ENCODE measurements at places on chromosomes 11 and 22.

- no peak for DNase-seq
Observed at GRCh38 chr22:29998627-29999384, 81.5 kb upstream of the HORMAD2 start.

DNA sequence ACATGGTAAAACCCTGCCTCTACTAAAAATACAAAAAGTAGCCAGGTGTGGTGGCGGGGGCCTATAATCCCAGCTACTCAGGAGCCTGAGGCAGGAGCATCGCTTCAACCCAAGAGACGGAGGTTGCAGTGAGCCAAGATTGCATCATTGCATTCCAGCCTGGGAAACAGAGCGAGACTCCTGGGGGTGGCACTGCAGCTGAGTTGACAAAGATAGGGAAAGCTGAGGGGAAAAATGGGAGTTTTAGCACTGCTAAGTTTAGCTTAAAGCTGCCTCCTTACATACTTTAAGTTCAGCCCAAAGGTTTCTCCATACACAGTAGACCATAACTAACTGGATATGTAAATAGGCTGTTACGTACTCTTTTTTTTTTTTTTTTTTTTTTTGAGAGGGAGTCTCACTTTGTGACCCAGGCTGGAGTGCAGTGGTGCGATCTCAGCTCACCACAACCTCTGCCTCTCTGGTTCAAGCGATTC lies 9.0 kb upstream of the USP28 start:
- no peak for DNase-seq

GRCh38 chr11:79066456-79067351 lies 374.1 kb downstream of the TENM4 start:
- no peak for DNase-seq

DNA sequence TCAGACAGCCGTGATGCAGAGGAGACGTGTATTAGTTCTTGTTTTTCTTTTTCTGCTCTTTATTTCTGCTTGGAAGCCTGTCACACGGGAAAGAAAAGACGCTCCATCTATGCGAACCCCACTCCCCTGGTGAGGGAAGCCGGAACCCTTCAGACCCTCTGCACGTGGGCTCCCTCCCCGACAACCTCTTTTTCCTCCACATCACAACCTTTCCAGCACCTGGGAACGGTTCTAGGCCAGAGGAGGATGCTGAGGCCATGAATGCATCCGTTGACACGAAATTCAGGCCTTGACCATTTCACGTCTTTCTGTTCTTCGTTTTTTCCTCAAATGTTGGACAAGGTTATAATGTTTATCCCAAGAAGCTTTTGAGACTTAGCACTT lies 85.3 kb upstream of the WNT7B start:
- no peak for DNase-seq

GRCh38 chr22:23179381-23180299 lies 669 bp upstream of the BCR start:
- DNase-seq = peak; percentile 70

DNA sequence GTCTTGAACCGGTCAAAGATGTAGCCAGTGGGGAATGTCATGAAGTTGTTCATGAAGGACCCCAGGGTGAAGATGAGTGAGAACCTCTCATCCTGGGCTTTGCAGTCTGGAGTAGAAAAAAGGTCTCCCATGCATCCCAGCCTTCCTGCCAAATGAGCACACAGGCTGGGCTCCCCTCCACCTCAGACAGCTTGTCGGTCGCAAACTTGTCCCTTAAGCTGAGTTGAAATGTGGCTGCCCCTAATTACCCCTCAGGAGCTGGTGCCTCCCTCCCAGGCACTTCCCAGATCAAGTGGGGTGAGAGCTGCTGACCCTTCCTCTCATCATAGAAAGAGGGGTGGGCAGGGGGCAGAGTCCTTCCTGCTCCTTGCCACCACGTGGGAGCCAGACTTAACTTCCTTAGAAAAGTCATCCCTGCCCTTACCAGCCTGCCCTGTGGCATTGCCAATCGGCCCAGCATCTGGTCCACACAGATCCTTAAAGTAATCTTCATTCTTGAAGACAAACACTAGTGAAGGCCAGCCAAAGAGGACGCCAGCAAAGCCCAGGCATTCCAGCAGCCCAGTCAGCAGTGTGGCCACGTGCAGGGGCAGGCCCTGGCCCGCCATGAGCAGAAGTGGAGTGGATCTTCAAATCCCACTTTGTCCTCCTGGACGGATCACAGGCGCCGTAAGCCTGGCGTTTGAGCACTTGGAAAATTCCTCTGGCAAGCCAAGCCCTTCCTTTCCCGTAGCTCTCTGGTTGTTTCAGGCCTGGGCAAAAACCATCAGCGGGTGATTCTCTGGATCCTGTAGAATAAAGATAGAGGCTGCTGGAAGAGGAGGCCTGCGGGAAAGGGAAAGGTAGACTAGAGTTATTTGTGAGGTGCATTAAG lies 1.1 kb downstream of the SLC43A3 start:
- no peak for DNase-seq

GRCh38 chr11:106271686-106272085 lies 194.2 kb downstream of the AASDHPPT start:
- DNase-seq = no peak

DNA sequence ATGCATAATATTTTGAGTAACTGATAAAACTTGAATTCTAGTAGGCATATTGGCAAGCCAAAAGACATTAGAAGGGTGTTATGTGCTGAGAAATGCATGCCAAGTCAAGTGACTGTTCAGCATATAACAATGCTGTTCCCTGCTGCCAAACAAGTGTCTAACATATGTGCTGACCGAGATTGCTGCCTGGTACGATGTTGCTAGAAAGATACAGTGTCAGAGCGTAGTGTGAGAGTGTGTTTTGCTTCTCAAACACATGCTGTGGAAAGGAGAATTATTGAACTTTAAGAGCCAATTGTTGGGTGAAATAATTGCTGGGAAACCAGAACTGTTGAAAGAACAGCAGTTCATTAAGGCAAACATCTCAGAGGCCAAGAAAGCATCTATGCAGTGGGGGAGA lies 71.3 kb upstream of the GRIA4 start:
- DNase-seq = no peak

- no peak for DNase-seq
Observed at GRCh38 chr11:111305162-111305802, 6.9 kb downstream of the POU2AF3 start.

DNA sequence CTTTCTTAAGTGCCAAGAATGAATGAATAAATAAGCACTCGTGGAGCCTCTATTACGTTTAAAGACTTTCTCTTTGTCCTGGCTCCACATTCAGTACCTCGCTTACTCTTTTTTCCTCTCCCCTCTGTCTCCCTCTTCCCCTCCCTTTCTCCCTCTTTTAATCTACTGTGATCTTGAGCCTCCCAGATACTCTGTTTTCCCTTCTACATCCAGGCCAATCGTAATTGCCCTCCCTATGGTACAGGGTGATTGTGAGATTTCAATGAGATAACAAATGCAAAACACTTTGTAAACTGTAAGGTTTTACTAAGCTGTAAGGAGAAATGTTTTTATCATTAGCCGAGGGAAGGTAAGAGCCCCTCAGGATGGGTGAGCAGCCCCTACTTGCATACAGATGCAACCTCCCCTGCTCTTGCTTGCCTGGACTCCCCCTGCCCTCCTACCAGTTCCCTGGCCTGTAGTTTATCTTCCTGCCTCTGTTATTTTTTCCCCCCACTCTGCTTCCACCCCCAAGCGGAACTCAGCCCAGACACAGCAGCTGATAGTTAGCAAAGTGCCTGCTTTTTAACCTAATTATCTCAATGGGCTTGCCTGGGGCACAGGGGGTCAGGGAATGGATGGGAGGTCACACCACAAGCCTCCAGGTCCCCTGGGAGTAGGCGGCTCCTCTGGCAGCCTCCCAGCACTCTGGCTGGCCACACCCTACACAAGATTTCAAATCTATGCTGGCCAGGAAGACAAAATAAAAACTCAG lies 76.9 kb upstream of the CADM1 start:
- DNase-seq = peak; percentile 28

DNA sequence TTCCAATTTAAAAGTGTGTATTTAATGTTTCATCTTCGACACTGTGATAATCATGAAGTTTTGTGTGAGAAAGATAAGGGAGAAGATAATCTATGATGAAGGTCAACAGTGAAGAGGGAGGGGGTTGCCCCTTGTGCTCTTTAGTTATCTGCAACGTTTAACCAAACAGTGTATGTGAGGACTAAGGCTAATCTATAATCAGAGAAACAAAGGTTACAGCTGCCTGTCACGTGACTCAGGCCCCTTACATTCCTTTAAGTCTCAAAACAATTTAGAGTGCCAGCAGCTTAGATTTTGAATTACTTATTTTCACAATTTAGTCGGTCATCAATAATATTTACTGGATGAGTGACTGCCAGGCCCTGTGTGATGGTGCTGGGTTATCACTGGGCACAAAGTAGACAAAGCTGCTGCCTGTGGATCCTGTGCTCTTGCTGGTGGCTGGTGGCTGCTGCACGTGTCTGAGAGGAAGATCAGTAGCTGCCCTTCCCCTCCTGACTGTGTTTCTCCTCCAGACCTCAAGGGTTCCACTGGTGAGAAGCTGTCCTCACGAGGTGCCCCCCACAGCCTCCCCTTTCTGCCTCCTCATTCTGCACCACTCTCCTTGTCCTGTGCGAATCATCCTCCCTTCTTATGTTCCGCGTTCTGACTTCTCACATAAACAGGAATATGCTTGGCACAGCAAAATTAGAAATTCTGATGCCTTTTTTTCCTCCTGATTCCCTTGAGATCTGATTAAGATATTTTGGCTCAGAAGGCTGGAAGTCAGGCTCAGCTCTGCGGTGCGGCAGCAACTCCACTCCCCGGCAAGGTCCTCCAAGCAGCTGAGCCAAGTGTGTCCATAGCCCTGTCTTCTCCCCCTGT lies 331.1 kb upstream of the B3GAT1 start:
- DNase-seq = peak; percentile 47

- no peak for DNase-seq
Observed at GRCh38 chr22:50261615-50262459, at the start of gene MAPK12. MAPK12 (minus strand) TSS chr22:50261683; CDS start chr22:50261509, 174 bp downstream.

GRCh38 chr22:50436015-50436830 lies 38.6 kb downstream of the SBF1 start:
- DNase-seq = no peak

DNA sequence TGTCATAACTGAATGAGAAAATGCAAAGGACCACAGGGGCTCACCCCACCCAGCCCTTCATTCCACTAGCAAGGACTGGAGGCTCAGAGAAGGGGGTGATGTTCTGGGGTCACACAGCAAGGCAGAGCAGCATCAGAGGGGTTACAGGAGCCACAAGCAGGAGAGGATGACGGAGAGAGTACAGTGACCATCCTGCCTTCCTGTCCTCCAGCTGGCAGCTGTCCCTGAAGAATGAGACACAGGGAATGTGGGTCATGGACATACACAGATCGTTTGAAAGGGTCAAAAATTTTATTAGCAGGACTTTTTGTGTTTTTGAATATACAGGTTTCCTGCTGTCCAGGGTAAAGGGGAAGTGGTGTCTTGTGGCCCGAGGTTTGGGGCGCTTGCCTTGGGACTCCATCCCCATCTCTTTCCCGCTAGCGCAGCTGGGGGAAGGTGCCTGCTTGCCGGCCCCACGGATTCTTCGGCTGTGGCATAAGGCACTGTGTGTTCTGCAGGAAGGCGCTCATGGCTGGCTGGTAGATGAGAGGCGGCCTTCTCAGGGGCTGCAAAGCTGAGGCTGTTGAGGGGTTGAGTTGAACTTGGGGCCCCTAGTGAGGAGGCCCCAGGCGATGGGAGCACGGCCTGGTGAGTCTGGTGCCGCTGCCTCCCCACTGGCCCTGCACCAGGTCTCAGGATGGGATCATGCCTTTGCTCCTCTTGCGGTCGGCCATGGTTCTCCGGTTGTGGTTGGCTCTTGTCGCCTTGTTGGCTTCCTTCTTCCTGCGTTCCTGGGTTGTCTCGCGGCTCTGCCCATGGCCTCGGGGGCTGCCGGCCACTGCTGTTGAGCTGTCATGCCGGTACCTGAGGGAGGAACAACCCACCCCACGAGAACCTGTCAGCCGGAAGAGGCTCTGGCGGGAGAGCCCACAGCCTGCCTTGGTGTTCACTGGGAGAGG lies 21.4 kb downstream of the UQCR10 start:
- DNase-seq = no peak

All from large intestine (tissue), 12 donors.